ENCODE measurements at places on chromosomes 13 and 19.

DNA sequence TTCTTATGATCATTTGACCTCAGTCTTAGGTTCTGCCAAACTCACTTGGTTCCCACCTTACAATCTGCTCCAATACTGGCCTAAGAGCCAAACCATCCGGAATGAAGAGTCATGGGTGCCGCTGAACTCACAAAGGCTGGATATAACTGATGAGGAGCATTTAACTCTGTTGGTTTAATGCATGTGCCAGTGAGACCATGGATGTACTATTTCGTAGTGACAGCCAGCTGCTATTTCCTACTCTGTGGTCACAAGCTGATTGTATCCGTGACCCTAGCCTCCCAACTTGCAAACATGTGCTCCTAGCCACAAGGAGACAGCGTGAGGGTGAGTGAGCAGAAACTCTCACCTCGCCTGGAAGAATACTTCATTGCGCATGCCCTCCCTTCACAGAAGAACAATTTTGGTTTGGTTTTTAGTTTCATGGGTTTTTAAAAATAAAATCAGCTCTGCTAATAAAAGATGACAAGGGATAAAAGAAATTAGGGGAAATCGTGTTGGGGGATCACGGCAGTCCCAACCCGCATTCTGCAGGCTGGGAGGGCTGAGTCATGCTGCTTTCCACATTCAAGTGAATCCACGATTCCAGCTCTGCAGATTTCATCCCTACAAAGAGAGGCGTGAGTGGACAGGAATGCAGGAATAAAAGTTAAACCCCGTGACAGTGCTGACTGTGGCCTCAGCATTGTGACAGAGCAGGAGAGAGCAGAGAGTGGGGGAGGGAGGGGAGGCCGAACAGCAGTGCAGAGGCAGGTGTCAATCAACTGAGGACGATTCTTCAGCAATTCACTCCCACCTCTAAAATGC lies 66.8 kb upstream of the RAP2A start:
- no peak for DNase-seq

- no peak for DNase-seq
Measured at GRCh38 chr13:98509271-98510155, 67.4 kb downstream of the STK24 start.

GRCh38 chr19:41641879-41642485 lies 15.1 kb upstream of the CEACAM4 start:
- peak; percentile 64 for DNase-seq

DNA sequence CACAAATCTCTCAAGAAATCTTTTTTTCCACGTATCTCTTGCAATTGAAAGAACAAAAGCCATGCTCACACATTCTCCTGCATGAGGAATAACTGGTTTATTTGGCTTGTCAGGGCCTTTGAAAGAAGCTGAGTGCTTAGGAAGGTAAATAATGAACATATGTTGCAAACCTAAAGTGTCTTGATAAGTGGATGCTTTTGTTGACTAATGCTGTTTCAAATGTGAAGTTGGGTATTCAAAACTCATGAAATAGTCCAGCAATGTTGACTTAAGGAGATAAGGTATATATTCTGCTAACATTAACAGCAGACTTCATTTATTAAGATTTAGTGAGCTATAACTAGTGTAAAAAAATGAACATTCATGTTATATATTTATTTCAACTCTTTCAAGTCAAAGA lies 1792.7 kb upstream of the MIR17HG start:
- peak; percentile 5 for DNase-seq

GRCh38 chr13:108322206-108322824 lies 52.8 kb downstream of the TNFSF13B start:
- DNase-seq, result no peak

DNA sequence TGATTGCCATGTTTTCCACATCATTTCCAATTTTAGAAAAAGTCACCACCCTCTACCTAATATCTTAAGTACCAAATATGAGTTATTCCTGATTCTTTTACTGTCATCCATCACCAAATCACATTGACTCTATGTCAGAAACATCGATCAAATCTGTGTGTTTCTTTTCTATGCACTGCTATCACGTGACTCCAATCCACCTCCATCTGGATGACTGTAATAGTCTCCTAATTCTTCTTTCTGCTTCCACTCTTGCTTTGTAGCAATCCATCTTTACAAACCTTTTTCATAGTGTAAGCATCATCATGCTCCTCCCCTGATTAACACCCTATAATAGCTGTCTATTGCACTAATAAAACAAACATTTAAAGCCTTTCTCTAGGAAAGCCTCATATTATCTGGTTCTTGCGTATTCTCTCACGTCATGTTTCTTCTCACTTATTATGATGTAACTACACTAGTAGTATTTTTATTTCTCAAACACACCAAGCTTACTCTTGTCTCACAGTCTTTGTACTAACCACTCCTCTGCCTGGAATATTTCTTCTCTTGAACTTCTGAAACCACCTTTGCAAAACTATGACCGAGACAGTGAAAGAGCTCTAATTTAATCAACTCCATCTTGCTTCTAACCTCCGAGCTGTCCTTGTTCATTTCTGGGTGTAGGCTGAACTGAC lies 10.7 kb upstream of the FPR3 start:
- no peak for DNase-seq

- no peak for DNase-seq
Measured at GRCh38 chr19:35370722-35371121, at the start of gene GPR42. GPR42 (plus strand) TSS chr19:35371068; CDS start chr19:35371360, 292 bp downstream.

- DNase-seq, result no peak
Measured at GRCh38 chr13:94057618-94058186, 421.8 kb downstream of the DCT start.

DNA sequence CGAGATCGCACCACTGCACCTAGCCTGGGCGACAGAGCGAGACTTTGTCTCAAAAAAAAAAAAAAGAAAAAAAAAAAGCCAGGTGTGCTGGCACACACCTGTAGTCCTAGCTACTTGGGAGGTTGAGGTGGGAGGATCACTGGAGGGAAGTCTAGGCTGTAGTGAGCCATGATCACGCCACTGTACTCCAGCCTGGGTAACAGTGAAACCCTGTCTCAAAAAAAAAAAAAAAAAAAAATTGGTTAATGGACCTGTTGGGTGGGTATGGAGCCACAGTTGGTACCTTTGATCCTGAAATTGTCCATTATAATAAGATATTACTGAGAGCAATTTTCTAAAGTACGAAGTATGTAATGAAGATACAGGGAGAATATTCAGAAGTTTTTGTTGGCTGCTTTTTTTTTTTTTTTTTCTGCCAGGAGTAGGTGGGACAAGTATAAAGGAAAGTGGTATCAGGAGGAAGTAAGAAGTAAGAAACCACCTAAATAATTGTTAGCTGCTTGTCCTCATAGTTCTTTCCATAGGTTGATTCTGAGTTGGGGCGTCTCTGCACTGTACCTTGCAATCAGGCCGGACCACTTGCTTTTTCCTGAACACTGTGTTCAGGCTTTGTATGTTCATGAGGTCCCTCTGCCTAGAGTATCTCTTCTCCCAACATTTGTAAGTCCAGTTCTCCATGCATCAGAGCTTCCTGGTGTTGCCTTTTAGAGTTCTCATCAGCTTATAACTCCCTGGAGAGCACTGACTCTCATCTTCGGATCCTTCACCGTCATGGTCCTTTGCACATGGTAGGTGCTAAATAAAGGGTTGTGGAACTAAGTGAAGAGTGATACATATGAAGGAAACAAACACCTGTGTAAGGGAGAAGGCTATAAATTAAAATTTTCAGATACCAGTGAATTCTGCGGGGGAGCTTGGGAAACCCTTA lies 31.7 kb downstream of the ARHGAP35 start:
- no peak for DNase-seq

DNA sequence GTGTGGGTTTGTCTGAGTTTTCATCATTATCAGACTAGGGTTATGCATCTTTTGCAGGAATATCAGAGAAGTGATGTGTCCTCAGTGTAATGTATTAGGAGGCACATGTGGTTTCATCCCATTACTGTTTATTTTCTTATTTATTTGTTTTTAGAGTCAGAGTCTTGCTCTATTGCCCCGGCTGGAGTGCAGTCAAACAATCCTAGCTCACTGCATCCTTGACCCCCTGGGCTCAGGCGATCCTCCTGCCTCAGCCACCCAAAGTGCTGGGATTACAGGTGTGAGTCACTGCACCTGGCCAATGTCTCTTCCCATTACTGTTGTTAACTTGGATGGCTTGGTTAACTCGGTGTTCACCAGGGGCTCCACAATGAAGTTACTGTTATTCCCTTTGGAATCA lies 67.4 kb downstream of the MAP4K1 start:
- DNase-seq, result no peak

GRCh38 chr19:39792999-39793546 lies 14.4 kb downstream of the LEUTX start:
- peak; percentile 54 for DNase-seq

DNA sequence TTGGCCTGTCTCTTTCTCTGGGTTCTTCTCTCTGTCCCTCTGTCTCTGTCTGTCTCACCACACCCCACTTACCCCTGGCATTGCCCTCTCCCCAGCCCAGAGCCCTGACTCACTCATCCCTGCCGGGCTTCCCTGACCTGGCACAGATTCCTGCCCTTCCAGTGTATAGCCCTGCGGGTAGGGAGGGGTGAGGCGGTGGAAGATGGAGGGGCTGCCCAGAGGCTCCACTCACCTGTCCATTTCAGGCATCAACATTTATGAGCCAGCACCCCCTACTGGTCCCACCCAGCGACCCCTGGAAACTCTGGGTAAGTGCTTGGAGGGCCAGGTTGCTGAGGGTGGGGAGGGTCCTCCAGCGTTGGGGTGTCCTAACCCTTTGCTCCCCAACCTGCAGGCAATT lies 1.0 kb downstream of the NCCRP1 start:
- no peak for DNase-seq

DNA sequence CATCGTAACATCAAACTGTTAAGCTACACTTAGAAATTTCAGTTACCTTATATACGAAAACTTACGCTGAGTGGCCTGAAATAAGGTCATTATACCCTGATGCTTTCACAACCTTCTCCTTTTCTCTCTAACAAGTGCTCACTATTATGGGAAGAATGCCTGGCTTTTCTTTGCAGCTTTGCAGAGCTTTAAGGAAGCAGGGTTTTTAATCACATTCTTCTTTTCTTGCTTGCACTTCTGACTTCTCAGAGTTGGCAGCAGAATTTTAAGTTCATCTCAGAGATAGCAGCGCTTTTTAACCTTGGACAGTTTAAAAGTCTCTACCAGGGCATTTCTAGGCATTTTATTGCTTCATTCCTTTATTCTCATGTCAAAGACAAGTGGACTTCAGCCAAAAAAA lies 285.1 kb downstream of the SPRY2 start:
- no peak for DNase-seq

GRCh38 chr19:14556662-14557188 lies 15.1 kb downstream of the NDUFB7 start:
- peak; percentile 95 for DNase-seq

GRCh38 chr13:85095418-85096272 lies 703.6 kb downstream of the SLITRK6 start:
- DNase-seq, result no peak

GRCh38 chr19:1533510-1534150 lies 9.8 kb downstream of the PLK5 start:
- DNase-seq, result no peak

- no peak for DNase-seq
Measured at GRCh38 chr13:70945506-70945905, 837.3 kb upstream of the KLHL1 start.

DNA sequence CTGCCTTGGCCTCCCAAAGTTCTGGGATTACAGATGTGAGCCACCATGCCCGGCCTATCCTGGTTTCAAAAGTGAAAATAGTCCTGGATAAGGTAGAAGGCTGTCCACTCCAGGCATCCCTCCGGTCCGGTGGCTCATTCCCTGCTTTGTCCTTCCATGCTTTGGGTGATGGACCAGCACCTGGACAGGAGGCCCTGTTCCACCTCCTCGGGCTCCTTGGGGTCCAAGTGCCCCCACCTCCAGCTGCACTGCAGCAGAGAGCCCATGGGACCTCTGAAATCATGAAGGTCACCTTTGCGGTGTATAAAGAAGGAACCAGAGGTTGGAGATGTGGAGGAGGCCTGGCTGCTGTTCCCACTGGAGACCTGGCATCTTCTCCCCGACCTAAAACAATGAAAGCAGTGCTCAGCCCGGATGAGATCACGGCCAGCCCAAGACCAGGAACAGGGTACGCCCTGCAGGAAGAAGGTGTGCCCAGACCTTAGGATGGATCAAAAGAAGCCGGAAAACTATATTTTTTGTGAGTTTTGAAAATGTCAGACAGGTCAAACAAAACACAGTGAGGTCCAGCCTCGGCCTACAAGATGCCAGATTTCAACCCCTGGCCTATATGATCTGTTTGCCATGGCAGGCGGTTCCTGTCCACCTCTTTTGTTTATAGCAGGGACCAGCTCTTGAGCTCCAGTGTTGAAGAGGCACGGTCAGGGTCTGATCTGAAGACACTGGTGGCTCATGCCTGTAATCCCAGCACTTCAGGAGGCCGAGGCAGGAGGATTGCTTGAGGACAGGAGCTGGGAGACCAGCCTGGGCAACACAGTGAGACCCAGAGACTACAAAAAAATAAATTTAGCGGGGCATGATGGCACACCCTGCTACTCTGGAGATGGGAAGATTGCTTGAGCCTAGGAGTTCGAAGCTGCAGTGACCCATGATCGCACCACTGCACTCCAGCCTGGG lies 5.8 kb downstream of the LSR start:
- DNase-seq, result no peak

DNA sequence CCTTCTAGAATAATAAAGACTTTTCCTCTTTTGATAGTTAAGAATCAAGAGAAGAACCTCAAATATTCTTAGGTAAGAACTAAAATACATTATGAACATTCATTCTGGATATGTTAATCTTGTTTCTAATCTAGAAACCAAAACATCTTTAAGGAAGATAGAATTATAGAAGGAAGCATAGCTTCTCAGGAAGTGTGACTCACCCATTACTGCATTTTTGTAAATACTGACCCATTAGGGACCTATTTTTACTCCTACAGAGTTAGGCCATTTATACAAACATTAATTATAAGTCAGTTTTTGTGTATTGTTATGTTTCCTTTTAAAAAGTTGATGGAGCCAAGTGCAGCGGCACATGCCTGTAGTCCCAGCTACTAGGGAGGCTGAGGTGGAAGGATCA lies 147.1 kb downstream of the NUFIP1 start:
- DNase-seq, result no peak

DNA sequence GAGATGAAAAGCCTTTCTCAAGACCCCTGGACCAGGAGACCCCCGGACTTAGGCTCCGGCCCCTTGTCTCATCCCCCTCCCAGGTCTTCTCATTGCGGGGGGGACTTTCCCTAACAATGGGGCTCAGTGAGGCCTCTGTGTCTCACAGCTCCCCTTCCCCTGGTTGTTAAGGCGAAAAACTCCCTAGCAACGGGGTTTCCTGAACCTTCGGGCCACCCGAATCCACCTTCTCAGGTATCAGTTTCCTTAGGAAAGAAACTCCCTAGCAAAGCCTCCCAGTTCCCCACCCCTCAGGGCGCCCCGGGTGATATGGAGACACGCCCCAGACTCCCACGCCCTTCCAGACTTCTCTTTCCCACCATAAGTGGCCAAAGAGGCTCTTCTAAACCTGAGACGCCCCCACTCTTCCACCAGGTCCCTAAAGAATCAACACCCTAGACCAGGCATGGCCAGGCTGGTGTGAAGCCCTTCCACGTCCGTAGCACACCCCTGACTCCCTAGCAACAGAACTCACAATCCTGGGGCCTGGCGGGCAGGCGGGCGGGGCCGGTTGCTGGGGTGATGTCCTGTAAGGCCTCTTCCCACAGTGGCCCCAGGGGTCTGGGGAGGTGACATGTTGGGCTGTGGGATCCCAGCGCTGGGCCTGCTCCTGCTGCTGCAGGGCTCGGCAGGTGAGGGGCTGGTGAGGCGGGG lies at the start of gene TMEM190:
TSS of gene TMEM190 (plus strand) at position 586 of the 693 bp plus-strand sequence. CDS start at position 614, 28 bp downstream.
- DNase-seq, result no peak

- DNase-seq, result no peak
Measured at GRCh38 chr13:110716247-110716515, 2.7 kb downstream of the ING1 start.

- DNase-seq, result no peak
Measured at GRCh38 chr19:30873003-30873402, 476.2 kb downstream of the TSHZ3 start.

GRCh38 chr19:7743425-7743841 lies 3.9 kb downstream of the CD209 start:
- DNase-seq, result no peak

All from HuH-7.5 (cell line).